HEK293T (cell line): ENCODE measurements at places on chromosomes 7 and 10.

DNA sequence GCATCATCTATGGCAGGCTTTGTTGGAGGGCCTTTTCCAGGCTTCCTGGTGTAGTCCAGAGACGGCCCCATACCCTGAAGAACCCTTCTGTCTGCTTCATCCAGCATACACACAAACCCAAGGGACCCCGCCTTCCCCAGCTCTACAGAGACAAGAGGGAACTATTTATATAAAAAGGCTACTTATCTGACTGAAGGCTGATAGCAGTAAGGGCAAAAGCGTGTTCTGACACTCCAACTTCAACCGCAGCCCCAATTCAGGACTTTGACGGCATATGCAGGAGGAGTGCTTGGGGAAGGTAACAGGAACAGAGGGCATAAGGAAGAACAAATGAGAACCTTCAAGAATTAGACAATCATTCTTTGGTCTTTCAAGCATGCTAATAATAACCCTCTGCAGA is 21.0 kb downstream of the GNA12 start:
- DNase-seq, result no peak

DNA sequence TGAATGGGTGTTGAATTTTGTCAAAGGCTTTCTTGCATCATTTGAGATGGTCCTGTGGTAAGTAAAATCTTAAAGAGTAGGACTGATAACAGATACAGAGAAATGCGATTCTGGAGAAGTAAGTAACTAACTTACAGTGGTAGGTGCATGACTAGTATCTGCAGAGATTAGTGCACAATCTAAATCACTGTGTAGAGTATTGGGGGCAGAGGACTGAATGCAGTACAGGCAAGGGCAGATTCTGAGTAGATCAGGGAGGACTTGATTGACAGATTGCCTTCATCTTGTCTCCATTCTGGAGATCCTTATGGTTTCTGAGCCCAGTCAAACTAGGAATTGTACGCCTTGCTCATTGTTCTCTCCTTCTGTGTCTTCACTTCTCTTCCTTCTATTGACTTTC is 736.0 kb downstream of the AUTS2 start:
- no peak for DNase-seq

- no peak for DNase-seq
These were observed 44.6 kb upstream of the BICC1 start for GRCh38 chr10:58467931-58468635.

GRCh38 chr10:127318396-127318795 is 122.0 kb upstream of the INSYN2A start:
- DNase-seq, result no peak

GRCh38 chr10:112027731-112028280 is 155.8 kb downstream of the GPAM start:
- no peak for DNase-seq

- no peak for DNase-seq
These were observed 229.7 kb downstream of the TCERG1L start for GRCh38 chr10:131081786-131082185.
